ENCODE measurements at places on chromosomes 13 and 19.

GRCh38 chr19:14048443-14049153 lies 13.3 kb downstream of the PALM3 start:
- peak; percentile 53 for DNase-seq

- DNase-seq, result no peak
These were observed 181.7 kb downstream of the ITGBL1 start for GRCh38 chr13:101634142-101634541.

DNA sequence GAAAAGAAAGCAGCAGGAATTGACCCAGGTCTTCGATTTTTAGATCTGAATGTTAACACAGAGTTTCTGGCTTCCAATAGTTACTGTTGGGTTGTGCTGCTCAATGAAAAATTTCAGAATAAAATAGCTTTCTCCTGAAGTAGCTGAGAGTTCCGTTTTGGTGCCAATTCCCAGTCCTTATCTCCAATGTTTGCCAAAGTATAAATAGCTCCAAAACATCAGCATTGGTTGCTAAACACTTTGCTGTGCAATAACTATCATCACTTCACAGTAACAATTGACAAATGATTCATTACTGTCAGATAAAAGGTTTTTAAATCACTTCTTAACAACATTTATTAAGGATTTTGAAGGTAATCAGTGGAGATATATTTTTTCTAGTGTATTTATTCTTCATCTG lies 446.0 kb downstream of the PCDH20 start:
- no peak for DNase-seq

- no peak for DNase-seq
These were observed 66.2 kb upstream of the XPO4 start for GRCh38 chr13:20968745-20969144.

- DNase-seq, result no peak
These were observed 184.6 kb upstream of the IRS2 start for GRCh38 chr13:109971006-109971405.

GRCh38 chr19:15622991-15623390 lies 8.0 kb downstream of the CYP4F8 start:
- no peak for DNase-seq

GRCh38 chr13:43792076-43792881 lies 5.5 kb upstream of the ENOX1 start:
- DNase-seq, result no peak

DNA sequence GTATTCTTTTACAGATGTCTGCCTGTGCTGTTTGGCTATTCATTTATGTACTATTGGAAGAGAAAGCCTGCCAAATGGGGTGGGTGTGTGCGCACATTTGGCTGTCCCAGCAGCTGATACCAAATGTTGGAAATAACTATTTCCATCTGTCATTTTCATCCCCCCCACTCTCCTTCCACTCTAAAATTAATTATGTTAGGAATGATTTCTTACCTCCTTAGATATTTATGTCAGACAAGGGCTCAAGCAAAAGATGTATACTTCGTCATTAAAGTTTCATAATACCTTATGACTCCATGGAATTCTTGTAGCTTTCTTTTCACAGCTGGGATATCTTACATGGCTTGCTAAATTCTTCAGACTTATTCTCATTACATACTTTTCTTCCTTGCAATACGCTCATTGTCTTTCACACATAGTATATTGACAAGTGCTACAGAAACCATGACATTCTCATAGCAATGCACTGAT lies 18.6 kb downstream of the ITM2B start:
- no peak for DNase-seq

GRCh38 chr19:35587321-35587720 lies 1.3 kb downstream of the PMIS2 start:
- DNase-seq, result no peak

- no peak for DNase-seq
These were observed 22.1 kb upstream of the F7 start for GRCh38 chr13:113083402-113084061.

- no peak for DNase-seq
These were observed 524.7 kb upstream of the HTR2A start for GRCh38 chr13:47421525-47421924.

GRCh38 chr19:38655148-38655824 lies 7.8 kb downstream of the ACTN4 start:
- DNase-seq, result no peak

- no peak for DNase-seq
These were observed 30.6 kb upstream of the SOHLH2 start for GRCh38 chr13:36244990-36245389.

DNA sequence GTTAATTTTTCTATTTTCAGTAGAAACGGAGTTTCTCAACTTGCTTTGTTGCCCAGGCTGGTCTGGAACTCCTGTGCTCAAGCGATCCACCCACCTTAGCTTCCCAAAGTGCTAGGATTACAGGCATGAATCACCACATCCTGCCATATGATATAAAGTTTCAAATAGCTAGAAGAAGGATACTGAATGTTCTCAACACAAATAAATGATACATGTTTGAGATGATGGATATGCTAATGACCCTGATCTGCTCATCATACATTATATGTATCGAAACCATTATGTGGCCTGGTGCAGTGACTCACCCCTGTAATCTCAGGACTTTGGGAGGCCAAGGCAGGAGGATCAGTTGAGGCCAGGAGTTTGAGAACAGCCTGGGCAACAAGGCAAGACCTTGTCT lies 11.5 kb downstream of the CIB3 start:
- DNase-seq, result no peak

- DNase-seq, result no peak
These were observed 1.4 kb downstream of the FGF21 start for GRCh38 chr19:48756686-48757085.

DNA sequence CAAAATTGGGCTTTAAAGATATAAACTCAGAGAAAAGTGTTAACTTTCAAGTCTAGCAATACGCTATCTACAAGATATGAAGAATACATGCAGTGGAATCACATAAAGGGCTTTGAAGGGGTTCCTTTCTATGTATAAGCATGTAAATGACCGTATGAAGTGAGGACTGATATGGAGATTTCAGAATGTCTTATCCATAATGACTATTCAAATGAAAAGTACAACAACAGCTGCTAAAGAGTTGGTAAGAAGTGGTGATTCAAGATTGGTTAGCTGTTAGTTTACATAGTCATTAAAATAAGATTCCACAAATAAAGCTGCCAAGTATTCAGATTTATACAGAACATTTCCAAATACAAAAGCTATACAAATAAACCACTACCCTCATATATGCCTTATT lies 153.4 kb upstream of the STARD13 start:
- DNase-seq, result no peak

GRCh38 chr19:39937094-39937720 lies 2.8 kb upstream of the FCGBP start:
- DNase-seq, result peak; percentile 27

GRCh38 chr13:40673414-40673813 lies 7.0 kb upstream of the FOXO1 start:
- no peak for DNase-seq

DNA sequence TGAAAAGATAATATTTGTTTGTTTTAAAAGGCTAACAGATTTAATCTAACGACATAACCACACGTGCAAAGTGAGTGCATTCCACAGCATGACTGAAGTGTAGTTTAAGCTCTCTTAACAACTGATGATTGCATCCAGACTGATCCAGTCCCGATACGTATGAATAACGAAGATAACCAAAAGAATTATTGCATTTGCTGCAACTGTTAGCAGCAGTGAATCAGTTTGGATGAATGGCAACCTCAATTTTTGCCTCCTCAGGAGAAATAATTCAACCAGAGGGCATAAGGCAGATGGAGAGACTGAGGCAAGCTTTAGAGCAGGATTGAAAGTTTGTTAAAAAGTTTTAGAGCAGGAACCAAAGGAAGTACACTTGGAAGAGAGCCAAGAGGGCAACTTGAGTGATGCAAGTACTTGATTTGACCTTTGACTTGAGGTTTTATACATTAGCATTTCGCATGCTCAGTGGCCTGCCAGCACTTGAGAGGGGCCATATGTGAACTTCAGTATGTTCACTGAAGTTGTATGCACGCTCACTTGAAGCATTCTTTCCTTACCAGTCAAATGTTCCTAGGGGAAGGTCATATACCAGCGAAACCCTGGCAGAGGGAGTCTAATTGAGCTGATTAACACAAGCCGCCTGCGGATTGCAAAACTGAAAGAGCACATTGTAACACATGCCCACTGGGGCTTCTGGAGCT lies 835.0 kb upstream of the PCDH20 start:
- no peak for DNase-seq

GRCh38 chr13:50006426-50007135 lies 8.7 kb upstream of the KCNRG start:
- no peak for DNase-seq

DNA sequence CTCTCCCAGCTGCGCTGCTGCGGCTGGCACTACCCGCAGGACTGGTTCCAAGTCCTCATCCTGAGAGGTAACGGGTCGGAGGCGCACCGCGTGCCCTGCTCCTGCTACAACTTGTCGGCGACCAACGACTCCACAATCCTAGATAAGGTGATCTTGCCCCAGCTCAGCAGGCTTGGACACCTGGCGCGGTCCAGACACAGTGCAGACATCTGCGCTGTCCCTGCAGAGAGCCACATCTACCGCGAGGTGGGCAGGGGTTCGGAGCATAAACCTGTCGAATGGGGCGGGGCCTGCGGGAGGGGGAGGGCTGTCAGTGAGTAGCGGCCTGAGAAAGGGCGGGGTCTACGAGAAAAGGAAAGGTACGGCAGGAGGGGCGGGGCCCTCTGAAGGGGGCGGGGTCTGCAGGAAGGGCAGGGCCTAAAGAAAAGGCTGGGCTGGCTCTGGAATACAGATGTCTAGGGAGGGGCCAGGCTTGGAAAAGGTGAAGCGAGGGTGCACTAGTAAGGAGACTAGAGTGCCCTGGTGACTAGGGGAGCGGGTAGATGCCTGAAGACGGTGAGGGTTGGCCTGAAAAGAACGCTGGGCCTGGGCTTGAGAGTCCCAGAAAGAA lies 3.6 kb downstream of the CD37 start:
- no peak for DNase-seq

- DNase-seq, result no peak
These were observed 62.5 kb downstream of the RFX2 start for GRCh38 chr19:6047741-6048251.

DNA sequence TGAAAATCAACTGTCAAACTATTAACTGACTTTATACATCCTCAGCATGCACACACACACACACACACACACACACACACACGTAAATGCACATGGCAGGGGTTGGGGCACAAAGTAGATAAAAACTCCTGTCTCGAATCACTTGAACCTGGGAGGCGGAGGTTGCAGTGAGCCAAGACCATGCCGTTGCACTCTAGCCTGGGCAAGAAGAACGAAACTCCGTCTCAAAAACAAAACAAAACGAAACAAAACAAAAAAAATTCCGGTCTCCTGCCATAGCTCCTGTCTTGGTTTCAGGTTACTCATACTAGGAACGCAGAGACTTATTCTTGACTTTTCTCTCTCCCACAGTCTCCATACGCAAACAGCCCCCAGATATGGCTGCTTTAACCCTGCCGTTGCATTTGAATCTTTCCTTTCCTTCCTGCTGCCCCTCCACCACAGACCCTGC lies 148.9 kb downstream of the SHISA2 start:
- no peak for DNase-seq

DNA sequence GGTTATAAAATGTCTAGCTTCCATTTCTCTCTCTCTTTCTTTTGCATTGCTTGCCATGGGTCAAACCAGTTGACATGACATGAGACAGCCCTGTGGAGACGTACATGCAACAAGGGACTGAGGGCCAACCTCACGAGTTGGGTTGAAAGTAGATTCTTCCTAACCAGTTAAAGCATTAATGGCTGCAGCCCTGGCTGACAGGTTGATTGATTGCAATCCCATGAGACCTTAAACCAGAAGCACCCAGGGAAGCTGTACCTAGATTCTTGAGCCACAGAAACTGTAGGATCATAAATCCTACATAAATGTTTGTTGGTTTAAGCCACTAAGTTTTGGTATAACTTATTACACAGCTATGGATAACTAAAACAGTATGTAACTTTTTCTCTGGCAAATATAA lies 373.8 kb downstream of the DACH1 start:
- no peak for DNase-seq

DNA sequence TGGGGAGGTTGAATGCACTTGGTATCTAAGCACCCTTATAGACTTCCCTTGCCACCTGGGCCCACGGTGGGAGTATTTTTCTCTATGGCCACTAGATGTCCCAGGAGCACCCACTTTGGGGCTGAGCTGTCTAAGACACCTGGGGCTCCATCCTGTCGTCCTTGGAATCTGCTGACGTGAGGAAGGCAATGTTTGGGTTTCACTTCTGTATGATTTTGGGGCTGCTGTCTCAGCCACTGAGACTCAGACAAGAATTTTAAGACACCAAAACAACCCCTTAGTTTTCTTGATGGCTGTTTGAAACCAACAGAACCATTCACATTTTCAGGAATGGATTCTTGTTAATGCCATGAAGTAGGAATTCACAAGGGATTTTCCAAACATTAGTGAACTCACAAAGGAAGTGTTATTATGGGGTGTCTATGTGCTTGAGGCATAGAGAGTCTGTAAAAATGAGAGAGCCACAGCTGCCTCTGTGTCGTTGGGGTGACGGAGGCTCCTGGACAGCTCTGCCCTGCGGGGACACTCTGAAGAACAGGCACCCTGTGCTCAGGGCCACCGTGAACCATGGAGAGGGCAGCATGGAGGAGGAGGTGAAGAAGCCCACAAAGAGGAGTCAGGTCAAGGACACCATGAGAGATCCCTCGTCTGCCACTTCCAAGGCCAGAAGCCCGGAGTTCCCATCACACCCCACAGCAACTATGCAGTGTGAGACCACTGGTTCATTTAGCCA lies 106.8 kb upstream of the SPATA13 start:
- DNase-seq, result peak; percentile 49

GRCh38 chr19:37719111-37719926 lies at the start of gene ZNF607:
Gene ZNF607 (minus strand): TSS chr19:37719761. CDS start chr19:37711618, 8,143 bp downstream.
- DNase-seq, result peak; percentile 72

DNA sequence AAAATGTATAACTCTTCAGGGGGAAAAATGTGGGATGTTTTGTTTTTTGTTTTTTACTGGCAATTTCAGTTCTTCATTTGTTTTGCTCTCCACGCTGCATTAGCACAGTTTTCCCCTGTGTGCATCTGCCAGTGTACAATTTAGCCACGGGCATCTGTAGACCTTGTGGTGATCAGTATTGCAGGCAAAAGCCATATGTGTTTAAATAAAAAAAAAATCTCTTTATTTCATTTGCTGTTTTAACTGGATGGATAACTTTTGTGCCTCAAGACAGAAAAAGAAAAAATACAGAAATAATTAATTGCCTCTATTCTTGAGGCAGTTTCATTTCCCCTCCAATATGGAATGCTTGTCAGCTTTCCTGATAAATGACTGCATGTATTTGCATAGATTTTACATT lies 7.9 kb upstream of the MAB21L1 start:
- no peak for DNase-seq

GRCh38 chr19:11291991-11292390 lies 4.0 kb upstream of the TSPAN16 start:
- no peak for DNase-seq

GRCh38 chr13:72495681-72496080 lies 231.7 kb downstream of the MZT1 start:
- DNase-seq, result no peak

- DNase-seq, result no peak
These were observed 17.5 kb downstream of the ATP8B3 start for GRCh38 chr19:1794424-1795172.

- DNase-seq, result no peak
These were observed 110.5 kb downstream of the ENOX1 start for GRCh38 chr13:43676320-43676719.

- no peak for DNase-seq
These were observed 14.2 kb downstream of the MED26 start for GRCh38 chr19:16613841-16614240.

Data from activated T-helper 2 cell treated with anti-CD3 and anti-CD28 coated beads, Interferon-gamma antibody, Interleukin-2, Interleukin-4, amounts not matched to agents 10 μg/mL and 5 μg/mL and 100 μg/mL, durations not matched to agents 14 hours and 24 hours and 36 hours (primary cell).